IMR-90 (cell line): ENCODE measurements at places on chromosomes 16 and 17.
A peak's percentile ranks its signal among the peaks of the same experiment; 100 is the strongest.

- DNase-seq: peak; percentile 62
Measured at GRCh38 chr17:46009681-46010596, 10.9 kb downstream of the STH start.

DNA sequence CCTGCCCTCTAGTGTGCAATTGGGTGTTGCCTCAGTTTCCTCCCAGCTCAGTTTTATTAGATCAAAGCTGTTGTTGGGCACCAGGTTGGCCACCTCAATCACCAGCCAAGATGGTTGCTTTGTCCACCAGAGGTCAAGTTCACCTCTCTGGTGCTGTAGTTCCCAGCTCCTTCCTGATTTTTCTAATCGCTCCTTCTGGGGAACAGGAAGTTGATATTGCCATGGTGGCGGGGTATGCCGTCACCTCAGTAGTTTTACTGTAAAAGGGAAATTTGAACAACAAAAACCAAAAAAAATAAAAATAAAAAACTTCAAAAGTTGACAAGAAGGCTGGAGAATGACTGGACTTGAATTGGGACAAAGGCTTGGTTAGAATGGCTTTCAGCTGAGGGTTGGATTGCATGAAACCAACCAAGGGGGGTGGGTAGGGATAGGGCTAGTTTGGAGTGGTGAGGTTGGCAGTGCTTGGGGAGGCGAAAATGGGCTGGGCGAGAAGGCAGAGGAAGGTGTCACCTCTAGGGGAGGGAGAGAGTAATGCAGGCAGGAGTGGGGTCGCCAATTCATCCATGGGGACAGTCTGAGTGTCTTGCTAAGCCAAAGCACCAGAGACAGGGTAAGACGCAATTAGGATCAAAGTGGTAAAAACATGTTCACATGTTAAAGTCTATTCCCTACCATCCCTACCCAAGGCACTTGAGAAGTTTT, 6.2 kb downstream of the EFNB3 start:
- DNase-seq: no peak

DNA sequence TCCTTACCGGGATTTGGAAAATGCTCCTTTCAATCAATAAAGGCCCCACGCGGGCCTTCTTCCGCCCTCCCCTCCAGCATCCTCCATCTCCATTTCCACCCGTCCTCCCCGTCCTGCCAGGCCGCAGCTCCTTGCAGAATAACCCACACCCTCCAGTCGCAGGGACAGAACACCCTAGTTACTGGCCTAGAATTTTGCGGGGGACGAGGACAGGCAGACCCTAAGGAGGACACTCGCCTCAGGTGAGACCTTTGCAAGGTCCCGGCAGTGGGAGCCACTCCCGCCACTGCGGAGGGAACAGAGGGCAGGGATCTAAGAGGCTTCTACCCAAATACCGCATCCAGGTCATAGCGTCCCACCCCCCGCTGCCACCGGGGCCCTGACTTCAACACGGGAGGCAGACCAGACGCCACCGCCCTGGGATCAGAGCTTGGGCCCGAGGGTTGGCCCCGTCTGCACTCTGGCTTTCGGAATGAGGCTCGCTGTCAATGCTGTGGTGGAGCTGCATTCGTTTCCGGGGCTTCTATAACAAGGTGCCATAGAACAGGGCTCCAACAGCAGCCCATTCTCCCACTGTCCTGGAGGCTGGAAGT, 26.8 kb downstream of the SLC25A10 start:
- DNase-seq: no peak

DNA sequence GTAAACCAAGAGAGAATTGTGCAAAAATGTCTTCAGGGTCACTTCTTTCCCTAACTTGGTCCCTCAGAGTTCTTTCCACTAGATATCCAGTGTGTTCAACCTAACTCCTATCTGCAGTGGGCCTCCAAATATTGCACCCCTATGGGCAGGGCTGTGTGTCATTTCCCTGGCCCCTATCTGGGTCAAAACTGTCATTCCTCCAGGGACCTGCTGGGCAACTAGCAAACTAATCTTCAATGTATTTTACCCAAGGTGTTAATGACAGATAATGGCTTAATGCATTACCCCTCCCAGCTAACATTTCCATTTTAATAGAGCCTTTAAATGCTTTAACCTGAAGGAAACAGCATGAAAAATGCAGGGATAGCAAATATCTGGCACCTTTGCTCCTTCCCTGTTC, 25.8 kb upstream of the SKAP1 start:
- no peak for DNase-seq

- DNase-seq: peak; percentile 42
Measured at GRCh38 chr16:88088161-88088581, 136.9 kb downstream of the BANP start.

DNA sequence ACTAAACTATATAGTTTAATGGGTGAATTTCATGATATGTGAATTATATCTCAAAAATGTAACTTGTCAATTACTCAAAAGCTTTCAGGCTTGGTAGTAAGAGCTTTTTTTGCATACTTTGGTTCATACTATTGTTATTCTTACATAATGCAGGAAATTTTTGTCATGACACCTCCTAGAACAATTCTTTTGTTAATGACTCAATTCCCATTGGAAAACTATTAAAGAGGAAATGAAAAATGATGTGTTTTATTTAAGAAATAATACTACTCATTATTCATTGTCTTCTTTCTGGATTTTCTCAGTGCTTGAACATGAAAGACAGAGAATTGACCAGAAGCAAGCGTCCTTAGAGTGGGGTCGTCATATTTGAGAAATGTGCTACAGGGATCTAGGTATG, 196.4 kb upstream of the KCNJ16 start:
- no peak for DNase-seq

- DNase-seq: no peak
Measured at GRCh38 chr17:718075-718474, 3.4 kb upstream of the VPS53 start.

DNA sequence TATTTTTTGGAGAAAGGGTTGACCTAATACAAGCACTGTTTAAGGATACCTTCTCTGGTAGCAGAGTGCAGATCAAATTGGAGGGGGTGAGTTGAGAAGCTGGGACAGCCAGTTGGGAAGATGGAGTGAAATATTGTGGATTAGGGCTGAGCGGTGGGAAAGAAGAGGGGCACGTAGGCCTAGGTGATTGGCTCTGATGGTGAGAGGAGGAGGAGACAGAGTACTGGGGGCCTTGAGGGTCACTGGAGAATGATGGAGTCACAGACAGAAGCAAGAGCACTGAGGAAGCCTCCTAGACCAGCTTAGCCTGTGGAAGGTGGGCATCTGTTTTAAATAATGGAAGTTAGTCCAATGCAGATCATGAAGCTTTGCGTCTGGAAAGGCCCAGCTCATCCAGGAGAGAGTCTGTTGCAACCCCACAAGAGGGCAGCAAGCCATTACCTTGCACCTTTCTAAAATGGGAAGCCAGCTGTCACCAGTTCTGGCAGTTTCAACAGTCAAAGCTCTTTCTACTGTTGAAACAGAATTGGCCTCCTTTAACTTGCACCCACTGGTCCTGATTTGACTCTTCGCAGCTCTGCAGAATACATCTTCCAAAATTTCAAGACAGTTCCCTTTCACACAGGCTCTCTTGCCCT, 11.8 kb downstream of the SLC9A5 start:
- peak; percentile 72 for DNase-seq

DNA sequence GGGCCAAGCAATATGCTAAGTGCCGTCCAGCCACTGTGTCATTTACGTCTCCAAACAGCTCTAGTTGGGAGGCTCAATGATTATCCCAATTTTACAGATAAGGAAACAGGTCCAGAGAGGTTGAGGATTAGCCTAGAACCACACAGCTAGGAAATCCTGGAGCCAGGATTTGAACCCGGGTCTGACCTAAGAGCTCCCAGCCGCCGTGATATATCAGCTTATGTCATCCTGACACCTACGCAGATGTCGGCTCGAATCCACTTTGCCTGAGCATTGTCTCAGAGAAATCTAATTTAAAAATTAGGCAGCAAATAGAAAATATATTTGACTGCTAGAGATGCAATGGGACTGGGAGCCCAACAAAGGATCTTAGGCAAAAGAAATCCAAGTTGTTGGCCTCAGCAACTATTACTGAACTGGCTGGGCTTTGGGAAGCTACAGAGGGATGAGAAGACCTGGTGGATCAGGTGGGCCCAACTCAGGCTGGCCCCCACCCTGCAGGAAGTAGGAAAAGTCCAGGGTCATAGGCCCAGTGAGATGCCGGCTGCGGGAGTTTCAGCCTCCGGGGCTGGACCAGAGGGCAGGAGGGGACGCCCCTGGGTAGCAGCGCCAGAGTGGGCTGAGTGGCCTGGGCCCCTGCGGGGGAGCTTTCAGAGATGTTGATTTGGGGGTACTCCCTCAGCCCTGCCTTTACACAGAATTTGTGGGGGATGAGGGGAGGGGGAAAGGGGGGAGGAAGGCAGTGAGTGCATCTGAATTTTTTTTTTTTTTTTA, 35.1 kb upstream of the IL21R start:
- DNase-seq: no peak

DNA sequence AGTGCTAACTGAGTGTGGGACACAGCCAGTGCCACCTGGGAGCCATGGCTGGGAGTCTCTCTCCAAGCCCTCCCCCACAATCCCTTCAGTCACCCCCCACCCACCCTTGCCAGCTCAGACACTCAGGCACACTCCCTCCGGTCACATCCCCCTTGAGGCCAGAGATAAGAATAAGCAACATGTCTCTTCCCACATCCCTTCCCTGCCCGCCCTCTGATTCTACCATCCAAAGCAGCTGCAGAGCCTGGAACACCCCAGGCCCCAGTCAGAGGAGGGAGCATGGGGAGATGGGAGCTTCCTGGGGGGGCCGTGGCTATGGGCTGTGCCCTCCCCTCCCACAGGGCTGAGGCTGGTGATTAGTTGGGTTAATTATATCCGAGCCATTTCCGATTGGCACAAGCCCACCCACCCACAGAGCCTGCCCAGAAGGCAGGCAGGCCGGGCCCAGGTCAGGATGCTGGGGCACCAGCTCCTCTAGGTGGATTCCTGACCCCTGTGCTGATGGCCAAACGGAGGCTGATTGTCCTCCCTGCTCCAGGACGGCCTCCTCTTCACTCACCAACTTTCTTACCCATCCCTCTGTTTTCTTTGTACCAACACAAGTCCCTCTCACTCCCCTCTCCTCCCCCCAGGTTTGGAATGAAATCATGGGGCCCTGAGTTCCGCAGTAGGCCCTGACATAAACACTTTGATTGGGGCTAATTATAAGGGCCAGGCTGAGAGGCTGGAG, 28.6 kb upstream of the MEIOC start:
- no peak for DNase-seq

- DNase-seq: no peak
Measured at GRCh38 chr16:11162586-11163268, 93.3 kb downstream of the SOCS1 start.

DNA sequence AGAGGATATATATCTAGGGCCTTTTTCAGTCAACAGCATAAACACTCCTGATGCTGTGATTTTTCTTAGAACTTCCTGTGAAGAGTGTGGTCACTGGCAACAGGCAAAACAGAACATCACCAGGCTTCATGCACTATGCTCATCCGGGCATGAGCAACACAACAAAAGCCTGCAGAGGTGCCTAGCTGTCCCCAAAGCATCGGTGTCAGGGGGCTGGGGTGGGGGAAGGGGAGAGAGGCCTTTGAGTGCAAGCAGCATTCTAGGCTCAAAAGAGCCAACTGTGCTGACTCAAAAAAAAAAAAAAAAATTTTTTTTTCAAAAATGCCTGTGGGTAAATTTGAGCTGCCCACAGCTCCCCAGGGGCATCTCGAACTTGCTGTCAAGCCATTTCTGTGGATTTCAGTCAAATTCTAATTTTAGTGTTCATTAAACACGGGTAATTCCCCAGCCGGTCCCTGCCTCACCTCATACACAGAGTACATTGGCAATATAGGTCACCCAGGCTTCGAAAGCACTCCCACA, 194.6 kb upstream of the DYNLRB2 start:
- no peak for DNase-seq

- no peak for DNase-seq
Measured at GRCh38 chr17:36124879-36125824, 21.5 kb downstream of the CCL4 start.

DNA sequence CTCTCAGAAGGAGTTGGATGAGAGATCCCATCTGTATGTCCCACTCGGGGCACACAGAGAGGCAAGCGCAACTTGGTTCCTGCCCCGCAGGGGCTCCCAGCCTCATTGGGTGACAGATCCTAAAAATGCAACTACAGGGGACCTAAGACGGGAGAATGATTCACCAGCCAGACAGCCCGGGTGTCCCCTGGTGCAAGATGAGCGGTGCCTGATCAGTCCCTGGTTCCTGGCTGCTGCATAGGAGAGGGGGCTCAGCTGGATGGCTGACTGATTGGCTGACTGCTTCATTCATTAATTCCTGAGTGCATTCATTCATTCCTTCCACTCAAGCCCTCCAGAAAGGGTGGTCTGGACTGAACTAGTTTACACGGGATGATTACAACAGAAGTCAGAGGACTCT, 22.0 kb downstream of the WNT3 start:
- DNase-seq: no peak

GRCh38 chr17:74962622-74963394, 9.8 kb downstream of the HID1 start:
- no peak for DNase-seq

- DNase-seq: peak; percentile 11
Measured at GRCh38 chr16:81035975-81036750, 521 bp downstream of the ATMIN start.

- DNase-seq: peak; percentile 88
Measured at GRCh38 chr16:82995924-82996441, 369.2 kb downstream of the CDH13 start.

DNA sequence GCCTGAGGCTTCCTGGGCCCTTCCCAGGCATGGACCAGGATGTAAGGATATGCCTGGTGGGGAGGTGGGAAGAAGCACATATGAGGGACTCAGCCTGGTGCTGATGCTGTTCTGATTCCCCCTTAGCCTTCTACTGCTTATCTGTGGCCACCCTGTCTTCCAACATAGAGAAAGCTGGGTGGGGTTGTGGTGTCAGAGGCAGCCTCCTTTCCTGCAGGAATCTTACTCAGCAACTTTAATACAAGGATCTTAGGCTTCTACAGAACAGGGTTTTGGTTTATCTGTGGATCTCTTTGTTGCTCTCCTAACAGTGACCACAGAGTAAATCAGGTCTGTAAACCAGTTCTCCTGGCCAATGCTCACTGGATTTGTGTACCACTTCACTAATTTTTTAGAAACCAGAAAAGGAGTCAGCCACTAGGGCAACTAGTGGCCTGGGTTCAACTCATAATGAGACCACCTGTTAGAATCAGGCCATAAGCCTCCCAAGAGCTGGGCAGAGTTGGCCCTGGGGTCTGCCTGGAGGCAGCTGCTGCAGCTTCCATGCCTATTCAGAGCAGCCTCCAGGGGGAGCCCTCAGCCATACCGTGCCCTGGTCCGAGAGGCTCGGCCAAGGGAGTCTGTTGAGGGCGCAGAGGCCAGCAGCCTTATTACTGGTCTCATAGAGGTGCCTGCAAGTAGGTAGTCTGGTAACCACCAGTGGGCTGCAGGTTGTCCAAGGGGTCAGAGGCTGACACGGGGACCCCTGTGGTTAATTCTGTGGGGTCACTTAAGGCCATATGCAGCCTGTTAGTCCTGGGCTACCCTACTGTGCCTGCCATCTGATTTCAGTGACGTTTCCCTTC, 7.1 kb downstream of the HAS3 start:
- DNase-seq: peak; percentile 25

GRCh38 chr17:6995500-6996255, at the start of gene ALOX12:
Gene ALOX12, plus strand, starts transcription at chr17:6996049. Its CDS starts 69 bp downstream, at chr17:6996118.
- no peak for DNase-seq
